ENCODE measurements at places on chromosomes 3 and 15.
A peak's percentile ranks its signal among the peaks of the same experiment; 100 is the strongest.

DNA sequence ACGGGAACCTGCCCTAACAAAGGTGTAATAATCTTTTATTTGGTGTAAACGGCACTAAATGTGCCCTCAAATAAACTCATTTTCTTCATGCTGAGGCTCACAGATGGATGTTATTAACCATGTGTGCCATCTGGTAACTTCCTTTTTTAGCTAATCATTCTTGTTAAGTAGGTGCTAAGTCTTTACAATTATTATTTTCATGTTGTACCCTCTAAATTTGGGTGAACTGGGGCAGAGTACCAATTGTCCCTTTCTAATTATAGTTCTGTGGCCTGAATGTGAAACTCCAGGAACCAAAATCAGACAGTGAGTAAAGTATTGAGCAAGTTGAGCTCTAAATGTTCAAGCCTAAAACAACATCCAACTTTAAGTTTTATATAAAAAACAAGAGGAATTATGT, 220.7 kb upstream of the CADM2 start:
- no peak for DNase-seq

DNA sequence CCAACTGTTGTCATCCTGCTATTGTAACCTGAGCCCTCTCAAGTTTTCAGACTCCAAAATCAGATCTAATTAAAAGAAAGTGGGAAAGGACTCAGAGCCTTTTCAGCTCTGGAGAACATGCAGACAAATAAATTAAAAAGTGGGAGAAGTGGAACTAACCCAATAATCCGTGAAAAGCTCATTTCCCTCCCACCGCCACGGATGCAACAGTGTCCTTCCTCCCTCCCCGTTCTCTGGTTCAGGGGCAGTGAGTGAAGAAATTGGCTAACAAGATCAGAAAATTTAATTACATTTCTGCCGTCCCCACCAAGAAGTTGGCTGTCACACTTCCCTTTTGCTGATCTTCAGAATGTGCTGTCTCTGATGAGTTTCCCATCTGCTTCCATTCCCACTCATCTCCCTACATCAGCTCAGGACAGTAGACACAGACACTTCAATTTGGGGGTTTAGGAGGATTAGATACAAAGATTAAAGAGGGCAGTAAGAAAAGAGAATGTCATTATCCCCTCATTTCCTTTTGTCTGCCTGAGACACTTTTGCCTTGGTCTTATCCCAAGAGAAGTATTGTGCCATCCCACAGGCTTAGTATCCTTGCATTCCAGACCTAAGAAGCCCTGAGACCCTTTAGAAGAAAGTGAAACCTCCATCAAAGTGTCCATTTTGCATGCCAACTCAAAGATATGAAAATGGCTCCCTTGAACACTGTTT, 335.7 kb upstream of the PPP2R3A start:
- DNase-seq: no peak

- DNase-seq: no peak
Observed at GRCh38 chr3:85251766-85252165, 293.0 kb downstream of the CADM2 start.

DNA sequence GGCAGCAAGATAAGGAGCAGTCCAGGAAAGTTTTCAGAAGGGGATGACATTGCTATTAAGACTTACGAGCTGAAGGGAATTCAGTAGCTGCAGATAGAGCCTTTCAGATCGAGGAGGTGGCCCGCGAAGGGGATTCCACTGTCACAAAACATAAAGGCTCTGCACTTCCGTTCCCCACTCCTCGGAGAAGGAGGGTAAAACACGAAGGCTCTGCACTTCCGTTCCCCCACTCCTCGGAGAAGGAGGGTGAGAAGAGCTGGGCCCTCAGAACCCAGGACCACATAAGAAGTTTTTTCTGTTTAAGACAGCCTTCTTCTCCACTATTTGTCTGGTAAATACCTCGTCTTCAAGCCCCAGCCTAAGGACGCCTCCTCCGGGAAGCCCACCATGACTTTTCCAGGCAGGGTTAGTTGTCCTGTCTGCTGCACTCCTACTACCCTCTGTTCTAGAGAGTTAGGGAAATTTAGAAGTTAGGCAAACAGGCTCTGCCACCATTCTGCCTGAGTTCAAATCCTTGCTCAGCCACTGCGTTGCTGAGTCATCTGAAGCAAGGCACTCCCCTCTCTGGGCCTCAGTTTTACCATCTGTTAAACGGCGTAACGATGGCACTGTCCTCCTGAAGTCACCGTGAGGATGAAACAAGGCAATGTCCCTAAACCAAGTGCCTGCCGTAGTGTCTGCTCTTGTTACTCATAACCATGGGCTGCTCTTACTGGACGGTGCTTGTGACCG, 134.1 kb upstream of the HES1 start:
- DNase-seq: no peak

DNA sequence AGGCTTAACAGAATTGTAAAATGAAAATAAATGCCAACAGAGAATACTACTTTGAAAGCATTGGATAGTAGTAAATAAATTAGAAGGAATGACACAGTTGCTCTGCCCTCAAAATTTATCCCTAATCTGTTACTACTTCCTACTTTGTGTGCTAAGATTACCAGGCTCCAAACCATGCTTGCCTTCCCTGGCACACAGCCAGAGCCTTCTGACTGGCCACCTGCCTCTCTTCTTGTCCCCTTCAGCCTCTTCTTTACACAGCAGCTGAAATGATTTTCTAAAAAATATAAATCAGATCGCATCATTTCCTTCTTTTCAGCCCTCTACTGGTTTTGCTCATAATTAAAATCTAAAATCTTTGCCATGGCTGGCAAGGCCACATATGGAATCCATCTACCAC, 334.1 kb downstream of the FHIT start:
- DNase-seq: peak; percentile 33

DNA sequence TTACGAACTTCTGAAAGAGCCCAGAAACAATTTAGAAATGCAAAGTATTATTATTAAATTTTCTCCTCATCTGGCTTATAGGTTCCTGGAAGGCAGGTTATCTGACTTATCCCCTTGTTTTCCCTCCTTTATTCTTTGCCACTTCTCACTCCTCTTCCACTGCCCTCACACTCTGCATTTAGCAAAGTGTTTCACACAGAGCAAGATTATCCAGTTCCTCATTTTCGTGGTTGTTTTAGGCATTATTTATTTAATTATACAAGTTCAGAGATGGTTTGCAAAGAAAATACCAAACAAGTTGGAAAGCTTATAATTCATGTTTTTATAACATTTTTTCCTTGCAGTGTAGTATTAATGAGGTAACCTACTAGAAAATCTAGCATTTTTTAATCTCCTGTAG, 544.9 kb downstream of the NSUN3 start:
- DNase-seq: no peak

GRCh38 chr15:23411841-23412240, 35.2 kb downstream of the GOLGA6L2 start:
- no peak for DNase-seq

DNA sequence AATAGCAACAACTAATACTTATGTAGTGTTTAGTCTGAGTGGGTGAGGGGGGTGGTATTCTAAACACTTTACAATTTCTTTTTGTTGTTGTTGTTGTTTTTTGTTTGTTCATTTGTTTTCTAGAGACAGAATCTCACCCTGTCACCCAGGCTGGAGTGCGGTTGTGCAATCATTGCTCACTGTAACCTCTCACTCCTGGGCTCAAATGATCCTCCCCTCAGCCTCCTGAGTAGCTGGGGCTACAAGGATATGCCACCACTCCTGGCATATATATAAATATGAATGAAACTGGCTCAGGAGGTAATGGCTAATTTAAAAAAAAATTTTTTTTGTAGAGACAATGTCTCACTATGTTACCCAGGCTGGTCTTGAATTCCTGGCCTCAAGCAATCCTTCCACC, 19.1 kb downstream of the SPSB4 start:
- no peak for DNase-seq

DNA sequence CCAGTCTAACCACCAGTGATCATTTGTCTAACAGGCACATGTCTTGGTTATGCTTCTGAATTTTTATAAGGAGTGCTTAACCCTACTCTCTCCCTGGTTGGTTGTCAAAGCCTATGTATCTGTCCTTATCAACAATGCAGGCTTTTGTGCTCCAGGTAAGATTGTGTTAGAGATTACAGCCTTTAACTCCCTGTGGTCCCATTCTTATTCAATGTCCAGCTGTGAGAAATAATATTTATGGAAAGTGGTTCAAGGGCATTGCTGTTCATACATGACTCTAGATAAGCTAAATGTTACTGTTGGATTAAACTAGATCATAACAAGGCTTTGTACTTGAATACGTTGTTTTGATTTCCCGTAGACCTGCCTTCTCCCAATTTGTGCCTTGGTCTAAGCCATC, 146.1 kb upstream of the TSC22D2 start:
- no peak for DNase-seq

- DNase-seq: no peak
Observed at GRCh38 chr3:143443851-143444331, 324.3 kb downstream of the CHST2 start.

GRCh38 chr3:116947809-116948208, 238.2 kb downstream of the TUSC7 start:
- no peak for DNase-seq

GRCh38 chr3:119160361-119160760, 13.0 kb upstream of the UPK1B start:
- DNase-seq: no peak

GRCh38 chr3:188239577-188239976, 85.6 kb downstream of the LPP start:
- DNase-seq: no peak

GRCh38 chr3:38573556-38573955, 75.9 kb downstream of the SCN5A start:
- DNase-seq: no peak

DNA sequence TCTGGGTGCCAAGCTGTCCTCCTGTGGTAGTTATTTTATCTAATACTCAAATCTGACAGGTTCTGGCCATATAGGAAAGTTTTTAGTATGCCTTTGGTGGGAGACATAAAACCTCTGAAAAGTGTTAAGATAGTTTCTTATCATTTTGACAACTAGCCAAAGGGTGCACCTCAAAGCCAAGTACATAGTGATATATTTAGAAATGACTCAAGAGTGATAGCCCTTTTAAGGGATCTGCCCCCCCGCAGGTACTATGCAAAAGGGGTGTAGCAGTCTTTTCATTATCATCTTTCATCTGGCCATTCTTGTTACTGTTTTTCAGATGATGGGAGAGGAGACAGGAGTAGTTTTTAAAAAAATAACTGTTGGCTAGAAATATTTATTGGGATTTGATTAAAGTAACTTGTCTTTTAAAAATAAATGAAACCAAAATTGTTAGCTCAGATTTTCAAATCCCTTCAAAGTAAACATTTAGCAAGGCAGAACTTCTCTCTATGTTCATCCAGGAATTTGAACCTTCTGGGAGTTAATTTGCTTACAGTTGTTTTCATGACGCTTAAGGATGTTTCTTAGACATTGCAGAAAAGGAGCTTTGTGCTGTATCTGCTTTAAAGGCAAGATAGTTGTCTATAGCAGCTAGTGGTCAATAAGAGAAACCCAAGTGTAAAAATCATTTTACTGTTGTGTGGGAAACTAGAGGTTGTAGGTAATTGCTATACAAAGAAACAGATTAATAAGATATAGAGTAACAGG, 5.1 kb downstream of the PHLDB2 start:
- DNase-seq: no peak

- DNase-seq: no peak
Observed at GRCh38 chr3:71964170-71964569, 179.2 kb upstream of the PROK2 start.

DNA sequence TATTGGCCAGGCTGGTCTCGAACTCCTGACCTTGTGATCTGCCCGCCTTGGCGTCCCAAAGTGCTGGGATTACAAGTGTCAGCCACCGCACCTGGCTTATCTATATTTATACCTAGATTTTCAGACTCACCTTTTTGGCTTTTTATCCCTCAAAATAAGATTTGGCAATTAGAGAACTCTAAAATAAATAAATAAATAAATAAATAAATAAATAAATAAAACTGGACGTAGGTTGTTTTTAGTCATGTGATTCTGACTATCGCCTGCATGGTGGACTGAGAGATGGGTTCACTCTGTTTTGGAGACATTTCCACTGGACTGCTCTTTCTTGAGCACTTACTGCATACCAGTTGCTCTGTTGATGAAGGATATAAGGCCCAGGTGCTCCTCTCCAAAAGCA, 46.2 kb upstream of the AKAP13 start:
- DNase-seq: no peak

GRCh38 chr15:35437157-35437556, 108.8 kb downstream of the DPH6 start:
- no peak for DNase-seq

GRCh38 chr15:68504681-68505170, 72.8 kb upstream of the ITGA11 start:
- no peak for DNase-seq

DNA sequence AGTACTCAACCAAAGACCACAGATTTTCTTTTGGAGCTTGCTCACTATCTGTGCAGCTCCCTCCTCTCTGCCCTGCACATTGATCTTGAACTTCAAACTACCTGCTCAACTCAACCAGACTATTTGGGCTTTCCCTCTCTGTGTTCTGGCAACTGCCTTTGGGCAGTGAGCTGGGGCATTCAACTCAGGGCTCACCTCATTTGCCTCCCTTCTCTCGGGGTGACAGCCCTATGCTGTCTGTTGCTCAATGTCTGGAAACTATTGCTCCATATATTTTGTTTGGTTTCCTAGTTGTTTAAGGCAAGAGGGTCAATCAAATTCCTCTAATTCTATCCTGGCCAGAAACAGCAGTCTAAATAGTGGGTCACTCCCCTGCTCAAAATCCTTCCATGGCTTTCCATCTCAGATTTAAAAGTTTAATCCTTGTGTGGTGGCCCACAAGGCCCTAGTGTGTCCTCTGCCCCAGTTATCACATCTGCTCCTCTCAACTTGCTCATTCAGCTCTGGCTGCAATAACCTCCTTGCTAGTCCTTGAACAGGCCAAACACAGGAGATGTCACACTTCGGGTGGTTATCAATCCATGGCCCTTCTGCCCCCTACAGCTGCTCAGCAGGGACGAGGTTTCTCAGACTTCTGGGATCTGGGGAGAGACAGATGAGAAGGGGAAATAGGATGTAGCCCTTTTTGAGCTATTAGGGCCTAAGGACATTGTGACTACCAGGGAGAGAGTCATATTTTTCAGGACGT, 67.8 kb downstream of the SNRK start:
- no peak for DNase-seq

GRCh38 chr15:79432345-79433275, 474 bp downstream of the MINAR1 start:
- peak; percentile 37 for DNase-seq

DNA sequence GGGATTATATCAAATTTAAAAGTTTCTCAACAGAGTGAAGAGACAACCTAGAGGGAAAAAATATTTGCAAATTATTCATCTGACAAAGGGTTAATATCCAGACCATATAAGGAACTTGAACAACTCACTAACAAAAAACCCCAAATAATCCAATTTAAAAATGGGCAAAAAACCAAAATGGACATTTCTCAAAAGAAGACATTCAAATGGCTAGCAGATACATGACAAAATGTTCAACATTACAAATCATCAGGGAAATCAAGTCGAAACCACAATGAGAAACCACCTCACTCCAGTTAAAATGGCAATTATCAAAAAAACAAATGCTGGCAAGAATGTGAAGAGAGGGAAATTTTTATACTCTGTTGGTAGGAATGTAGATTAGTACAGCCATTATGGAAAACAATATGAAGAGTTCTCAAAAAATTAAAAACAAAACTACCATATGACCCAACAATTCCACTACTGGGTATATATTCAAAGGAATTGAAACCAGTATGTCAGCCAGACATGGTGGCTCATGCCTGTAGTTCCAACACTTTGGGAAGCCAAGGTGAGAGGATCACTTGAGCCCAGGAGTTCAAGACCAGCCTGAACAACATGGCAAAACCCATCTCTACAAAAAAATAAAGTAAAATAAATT, 88.5 kb downstream of the CSNK1G1 start:
- DNase-seq: no peak

Data from right hindlimb (tissue), 1 donor.